CD4-positive, alpha-beta T cell treated with Interleukin-15 for 1 hour (primary cell): ENCODE measurements at places on chromosomes 7 and 10.

GRCh38 chr7:110262251-110262650, 828.7 kb upstream of the LRRN3 start:
- no peak for DNase-seq

GRCh38 chr7:22429386-22429785, 70.6 kb downstream of the STEAP1B start:
- no peak for DNase-seq

- DNase-seq = no peak
Observed at GRCh38 chr7:116062666-116063065, 32.1 kb upstream of the TFEC start.

GRCh38 chr10:79066411-79067240, 2.1 kb upstream of the ZMIZ1 start:
- DNase-seq = no peak

DNA sequence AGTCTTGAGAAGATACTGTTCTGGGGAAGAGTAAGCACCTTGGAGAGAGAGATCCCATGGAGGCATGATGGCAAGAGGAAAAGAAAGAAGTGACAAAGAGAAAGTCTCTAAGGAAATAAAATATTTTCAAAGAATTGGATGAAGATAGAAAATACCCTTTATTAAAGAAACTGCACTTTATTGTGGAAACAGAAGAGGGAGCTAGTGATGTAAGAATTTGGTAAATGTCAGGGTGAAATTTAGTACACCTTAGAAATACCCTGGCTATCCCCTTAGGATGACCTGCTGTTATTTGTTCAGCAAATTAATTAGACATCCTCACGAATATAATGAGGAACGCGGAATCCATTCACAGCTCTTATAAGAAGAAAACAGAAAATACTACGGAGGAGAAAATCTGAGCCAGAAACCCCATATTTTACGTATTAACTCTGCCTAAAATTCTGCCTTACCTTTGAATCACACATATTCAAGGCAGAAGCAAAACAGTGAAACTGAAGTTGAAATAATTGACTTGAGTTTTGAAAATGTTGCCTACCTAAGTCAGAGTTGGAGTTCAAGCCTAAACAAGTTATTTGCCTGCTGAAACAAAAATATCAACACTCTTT, 90.7 kb downstream of the TFPI2 start:
- no peak for DNase-seq

GRCh38 chr10:57961487-57961886, 306.2 kb downstream of the IPMK start:
- no peak for DNase-seq

- DNase-seq = no peak
Observed at GRCh38 chr10:70137927-70138883, 5.6 kb upstream of the AIFM2 start.
